ENCODE measurements at places on chromosomes 16 and 17. TPM values are rescaled to one million over a fixed set of nuclear protein-coding genes. Genes with fewer than 3 reads are reported as not detected.
A peak's percentile ranks its signal among the peaks of the same experiment; 100 is the strongest.

GRCh38 chr17:7676533-7676932, 10.8 kb downstream of the TP53 start:
- peaks cover 25% of the 10 kb centered on the region for H3K36me3 ChIP-seq
- no peak overlapping the region for H3K27ac ChIP-seq
- DNase-seq = no peak
- H3K27me3 ChIP-seq = no peaks in the 10 kb centered on the region
- H3K4me3 ChIP-seq = no peak overlapping the region

DNA sequence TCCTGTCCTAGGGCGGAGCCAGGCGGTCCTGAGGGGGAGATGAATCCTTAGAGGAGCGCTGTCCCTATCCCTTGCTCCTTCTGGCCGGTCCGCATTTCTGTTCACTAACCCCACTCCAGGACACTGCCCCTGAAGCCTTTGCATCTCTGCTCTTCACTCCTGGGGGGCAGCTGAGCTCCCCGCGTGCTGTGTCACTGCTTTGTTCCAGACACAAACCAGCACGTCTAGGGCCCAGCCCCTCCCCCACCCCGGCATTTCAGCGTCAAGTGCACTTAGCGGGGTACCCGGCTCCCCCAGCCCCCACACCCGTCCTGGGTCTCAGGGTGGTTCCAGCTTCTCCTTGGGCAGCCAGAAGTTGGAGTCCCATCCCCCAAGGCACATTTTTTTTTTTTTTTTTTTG, 8.9 kb downstream of the CORO6 start:
- no peaks in the 10 kb centered on the region for H3K27me3 ChIP-seq
- no peak for DNase-seq
- no peaks in the 10 kb centered on the region for H3K36me3 ChIP-seq
- no peak overlapping the region for H3K27ac ChIP-seq

CCL4L2 gene
- total RNA-seq = not detected

GRCh38 chr16:50844840-50845239, 103.0 kb downstream of the CYLD start:
- no peaks in the 10 kb centered on the region for H3K27me3 ChIP-seq
- DNase-seq = no peak
- H3K4me1 ChIP-seq = peaks cover 19% of the 10 kb centered on the region
- no peak overlapping the region for H3K4me3 ChIP-seq
- no peaks in the 10 kb centered on the region for H3K36me3 ChIP-seq

DNA sequence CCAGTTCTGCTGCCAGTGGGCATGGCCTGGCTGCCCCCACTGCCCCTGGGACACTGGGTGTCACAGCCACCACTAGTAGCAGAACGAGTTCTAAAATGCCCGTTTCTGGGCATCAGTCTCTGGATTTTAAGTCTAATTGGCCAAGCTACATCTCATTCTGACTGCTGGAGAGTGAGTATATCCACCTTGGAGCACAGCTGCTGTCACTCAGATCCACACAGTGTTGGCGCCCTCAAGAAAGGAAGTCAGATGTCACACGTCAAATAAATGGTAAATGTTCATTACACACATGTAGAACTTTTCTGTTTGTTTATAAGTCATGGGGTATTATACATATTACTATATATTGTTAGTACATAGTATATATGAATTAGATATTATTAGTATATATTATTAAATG, 19.4 kb downstream of the GNGT2 start:
- no peak overlapping the region for H3K4me3 ChIP-seq
- DNase-seq = no peak
- H3K4me1 ChIP-seq = peaks cover 10% of the 10 kb centered on the region
- no peaks in the 10 kb centered on the region for H3K36me3 ChIP-seq

GRCh38 chr16:1322407-1322806, 11.0 kb upstream of the BAIAP3 start:
- H3K27me3 ChIP-seq = no peaks in the 10 kb centered on the region
- H3K27ac ChIP-seq = no peak overlapping the region
- no peak overlapping the region for H3K4me3 ChIP-seq
- H3K4me1 ChIP-seq = no peaks in the 10 kb centered on the region
- peaks cover 13% of the 10 kb centered on the region for H3K36me3 ChIP-seq

SPATA2L gene
- 48.1 TPM for total RNA-seq

CCL23 gene
- total RNA-seq = not detected

DNA sequence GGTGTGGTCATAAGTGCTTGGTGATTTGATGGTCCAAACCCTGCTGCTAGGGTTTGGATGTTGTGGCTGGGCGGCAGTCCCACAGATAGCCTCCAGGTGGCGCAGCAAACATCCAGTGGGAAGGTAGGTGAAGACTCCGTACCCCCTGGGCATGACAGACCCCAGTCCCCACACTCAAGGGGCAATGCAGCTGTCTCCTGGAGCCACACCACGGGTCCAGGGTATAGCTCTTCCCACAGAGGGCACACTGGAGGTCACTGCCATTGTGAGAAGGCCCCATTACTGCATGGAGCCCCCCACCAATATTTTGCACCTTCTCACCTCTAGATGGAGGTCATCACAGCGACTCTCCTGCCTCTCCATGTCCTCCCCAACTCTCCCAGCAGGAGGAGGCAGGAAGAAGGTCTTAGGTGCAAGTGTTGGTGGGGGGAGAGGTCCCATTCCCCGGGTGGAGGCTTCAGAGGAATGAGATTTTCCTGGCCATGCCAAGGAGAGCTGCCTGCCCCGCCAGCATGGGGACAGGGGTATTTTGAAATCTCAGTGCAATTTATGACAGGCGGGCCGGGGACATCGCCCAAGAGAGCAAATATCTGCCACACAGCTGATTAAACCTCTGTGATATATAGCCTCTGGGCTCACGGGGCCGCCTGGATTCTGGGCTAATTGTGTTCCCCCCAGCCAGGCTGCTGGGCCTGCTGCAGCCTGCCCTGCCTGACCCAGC, 17.1 kb upstream of the C17orf113 start:
- no peak overlapping the region for H3K4me3 ChIP-seq
- no peak overlapping the region for H3K27ac ChIP-seq
- peak; percentile 74 for DNase-seq
- no peaks in the 10 kb centered on the region for H3K36me3 ChIP-seq
- peaks cover 7% of the 10 kb centered on the region for H3K4me1 ChIP-seq

KRT33A gene
- not detected for total RNA-seq

Data from body of pancreas (tissue), 4 donors.